ENCODE measurements at places on chromosomes 11 and 22. TPM values are rescaled to one million over a fixed set of nuclear protein-coding genes. Genes with fewer than 3 reads are reported as not detected.

GRCh38 chr22:49124608-49125007, 703.1 kb downstream of the BRD1 start:
- H3K27me3 ChIP-seq: no peaks in the 10 kb centered on the region
- DNase-seq: no peak
- H3K27ac ChIP-seq: no peak overlapping the region
- no peaks in the 10 kb centered on the region for H3K4me1 ChIP-seq
- no peak overlapping the region for H3K4me3 ChIP-seq
- no peaks in the 10 kb centered on the region for H3K36me3 ChIP-seq

DNA sequence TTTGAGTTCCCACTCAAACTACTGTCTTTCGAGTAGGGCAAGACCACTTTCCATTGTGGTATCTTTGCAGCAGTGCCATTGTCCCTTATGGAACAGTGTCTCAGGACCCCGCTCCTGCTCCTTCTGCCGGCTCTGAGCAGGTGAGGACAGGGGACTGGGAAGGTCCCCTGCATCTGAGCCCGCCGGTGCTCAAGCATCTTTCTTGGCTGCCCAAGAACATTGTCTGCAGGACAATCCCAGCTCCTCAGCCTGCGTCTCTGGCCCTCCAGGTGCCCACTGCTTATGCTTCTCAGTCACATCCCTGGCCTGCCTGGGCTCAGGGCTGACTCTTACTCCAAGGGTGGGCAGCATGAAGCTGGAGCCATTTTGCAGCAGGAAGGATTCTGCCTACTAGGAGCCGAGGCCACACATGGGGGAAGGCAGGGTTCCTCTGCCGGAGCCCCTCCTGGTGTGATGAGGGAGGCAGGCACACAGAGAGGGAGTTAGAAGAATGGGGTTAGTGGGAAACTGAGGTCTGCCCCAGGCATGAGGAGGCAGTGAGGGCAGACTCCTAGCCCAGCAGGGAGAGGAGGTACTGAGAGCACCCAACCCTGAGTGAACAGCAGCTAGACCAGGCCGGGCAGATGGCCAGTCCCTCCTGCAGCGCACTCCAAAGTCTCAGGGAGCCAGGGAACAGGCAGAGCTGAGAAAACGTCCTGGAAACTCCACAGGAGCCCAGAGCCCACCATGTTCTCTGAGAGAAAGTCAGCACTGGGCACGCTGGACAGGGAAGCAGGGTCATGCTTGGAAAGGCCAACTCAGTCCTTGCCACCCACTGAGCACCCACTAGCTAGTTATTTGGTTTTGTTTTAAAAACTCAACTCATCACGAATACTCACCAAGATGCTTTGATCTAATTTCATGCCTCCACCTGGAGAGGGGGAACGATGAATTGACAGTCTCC, 7.5 kb upstream of the PPARA start:
- DNase-seq: no peak
- no peaks in the 10 kb centered on the region for H3K4me1 ChIP-seq
- H3K27me3 ChIP-seq: no peaks in the 10 kb centered on the region
- no peaks in the 10 kb centered on the region for H3K36me3 ChIP-seq
- H3K4me3 ChIP-seq: no peak overlapping the region

Gene APOBEC3G
- total RNA-seq: 37.5 TPM

- H3K4me3 ChIP-seq: no peak overlapping the region
- H3K27me3 ChIP-seq: no peaks in the 10 kb centered on the region
- DNase-seq: no peak
- H3K4me1 ChIP-seq: peaks cover 21% of the 10 kb centered on the region
- no peak overlapping the region for H3K27ac ChIP-seq
- H3K36me3 ChIP-seq: no peaks in the 10 kb centered on the region
Observed at GRCh38 chr11:96317985-96318384, 25.0 kb downstream of the MAML2 start.

DNA sequence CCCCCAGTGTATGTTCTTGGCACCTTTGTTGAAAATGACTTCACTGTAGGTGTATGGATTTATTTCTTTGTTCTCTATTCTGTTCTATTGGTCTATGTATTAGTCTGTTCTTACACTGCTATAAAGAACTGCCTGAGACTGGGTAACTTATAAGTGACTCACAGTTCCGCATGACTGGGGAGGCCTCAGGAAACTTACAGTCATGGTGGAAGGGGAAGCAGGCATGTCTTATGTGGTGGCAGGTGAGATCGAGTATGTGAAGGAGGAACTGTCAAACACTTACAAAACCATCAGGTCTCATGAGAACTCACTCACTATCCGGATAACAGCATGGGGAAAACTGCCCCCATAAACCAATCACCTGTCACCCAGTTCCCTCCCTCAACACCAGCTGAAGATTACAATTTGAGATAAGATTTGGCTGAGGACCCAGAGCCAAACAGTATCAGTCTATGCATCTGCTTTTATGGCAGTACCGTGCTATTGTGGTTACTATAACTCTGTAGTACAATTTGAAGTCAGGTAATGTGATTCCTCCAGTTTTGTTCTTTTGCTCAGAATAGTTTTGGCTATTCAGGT, 836.2 kb downstream of the DLG2 start:
- no peaks in the 10 kb centered on the region for H3K27me3 ChIP-seq
- no peaks in the 10 kb centered on the region for H3K4me1 ChIP-seq
- no peak for DNase-seq
- no peaks in the 10 kb centered on the region for H3K36me3 ChIP-seq
- H3K4me3 ChIP-seq: no peak overlapping the region
- H3K27ac ChIP-seq: no peak overlapping the region

Gene KRTAP5-9
- total RNA-seq: not detected

Measured in T-cell (primary cell).